ENCODE measurements at places on chromosomes 6 and 20. TPM values are rescaled to one million over a fixed set of nuclear protein-coding genes. Genes with fewer than 3 reads are reported as not detected.

GRCh38 chr20:10090588-10091166, 55.9 kb downstream of the ANKEF1 start:
- no peak for DNase-seq

- peak; percentile 67 for DNase-seq
Measured at GRCh38 chr6:158653577-158654354, 3.9 kb downstream of the SYTL3 start.

- DNase-seq = no peak
Measured at GRCh38 chr20:60132162-60132826, 174.1 kb downstream of the CDH26 start.

DNA sequence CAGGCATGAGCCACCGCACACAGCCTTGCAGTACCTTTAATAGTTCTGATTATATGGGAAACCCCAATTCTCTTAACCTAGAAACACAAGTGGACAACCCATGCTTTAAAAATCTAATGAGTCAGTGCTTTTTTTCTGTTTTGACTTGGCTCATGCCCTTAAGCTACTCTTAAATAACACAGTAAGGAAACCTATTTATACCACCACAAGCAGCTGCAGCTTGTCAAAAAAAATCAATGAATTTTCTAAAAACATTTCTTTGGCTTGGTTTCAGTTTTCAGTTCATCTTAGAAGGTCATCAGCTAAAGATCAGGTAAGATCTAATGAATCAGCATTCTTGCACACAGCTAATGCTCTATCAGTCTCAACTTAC, 124.1 kb upstream of the DST start:
- DNase-seq = no peak

GRCh38 chr6:129498541-129498940, 211.4 kb downstream of the ARHGAP18 start:
- no peak for DNase-seq

GRCh38 chr6:145483191-145483996, 251.9 kb downstream of the EPM2A start:
- DNase-seq = no peak

GRCh38 chr20:16922834-16923233, 174.7 kb downstream of the OTOR start:
- DNase-seq = no peak

DNA sequence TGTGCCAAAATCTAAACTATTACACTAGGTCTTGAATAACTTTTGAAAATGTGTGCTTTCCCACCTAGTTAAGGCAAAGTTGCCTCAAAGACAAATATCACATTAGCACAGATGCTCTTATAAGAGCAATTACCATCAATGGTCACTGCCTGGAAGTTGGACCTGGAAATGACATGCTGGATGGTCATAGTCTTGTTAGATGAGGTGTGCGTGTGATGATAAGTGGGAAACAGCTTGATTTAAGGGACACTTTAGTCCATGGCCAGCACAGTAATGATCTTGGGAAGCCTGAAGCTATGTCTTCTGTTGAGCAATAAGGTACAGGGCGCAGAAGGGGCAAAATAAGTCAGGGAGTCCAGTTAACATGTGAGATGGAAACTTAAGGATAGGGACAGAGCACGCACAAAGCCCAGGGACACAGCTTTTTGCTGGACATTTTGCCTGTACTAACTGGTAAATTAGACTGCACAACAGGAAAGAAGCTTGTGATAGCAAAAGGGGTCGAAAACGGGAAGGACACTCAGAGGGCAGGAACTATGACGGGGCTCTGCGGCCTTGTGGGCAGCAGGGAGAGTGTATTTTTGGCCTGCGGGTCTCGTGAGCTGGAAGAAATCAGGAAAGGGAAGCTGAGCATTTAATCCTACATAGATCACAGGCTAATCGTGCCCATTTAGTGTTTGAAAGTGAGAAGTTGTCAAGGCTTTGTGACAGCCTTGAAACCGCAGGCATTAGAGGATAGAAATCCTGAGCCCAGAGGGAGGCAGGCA, 66.7 kb upstream of the BMP2 start:
- DNase-seq = no peak

DNA sequence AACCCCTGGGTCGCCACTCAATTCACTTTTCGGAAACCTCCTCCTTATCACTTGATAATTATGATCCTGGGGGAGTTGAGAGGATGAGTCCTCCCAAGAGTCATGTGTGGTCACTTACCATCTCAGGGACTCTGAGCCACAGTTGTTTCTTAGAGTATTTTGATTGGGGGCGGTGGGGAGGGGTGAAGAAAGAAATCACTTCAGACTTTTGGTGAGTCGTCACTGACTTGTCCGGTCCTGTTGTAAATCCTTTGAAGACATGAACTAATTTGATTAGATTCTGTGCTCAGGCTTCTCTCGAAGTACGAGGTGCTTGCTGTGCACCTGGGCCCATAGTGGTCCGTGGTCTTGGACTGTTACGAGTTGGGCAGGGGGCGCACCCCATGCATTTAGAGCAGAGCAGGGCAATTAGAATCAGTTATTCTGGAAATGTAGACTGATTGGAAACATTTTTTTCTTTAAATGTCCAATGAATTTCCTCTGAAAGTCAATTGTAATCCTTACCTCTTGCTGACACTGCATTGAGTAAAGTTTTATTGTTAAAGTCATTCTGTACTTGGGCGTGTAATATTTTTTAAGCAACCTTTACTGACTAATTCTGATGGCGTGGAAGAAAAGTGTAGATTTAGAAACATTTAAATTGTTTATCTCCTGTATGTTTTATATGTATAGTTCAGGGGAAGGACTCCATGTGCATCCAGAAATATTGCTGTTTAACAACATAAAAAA, 173.4 kb downstream of the SLC16A10 start:
- DNase-seq = no peak

GRCh38 chr6:45949256-45949655, 66.4 kb downstream of the CLIC5 start:
- no peak for DNase-seq

DNA sequence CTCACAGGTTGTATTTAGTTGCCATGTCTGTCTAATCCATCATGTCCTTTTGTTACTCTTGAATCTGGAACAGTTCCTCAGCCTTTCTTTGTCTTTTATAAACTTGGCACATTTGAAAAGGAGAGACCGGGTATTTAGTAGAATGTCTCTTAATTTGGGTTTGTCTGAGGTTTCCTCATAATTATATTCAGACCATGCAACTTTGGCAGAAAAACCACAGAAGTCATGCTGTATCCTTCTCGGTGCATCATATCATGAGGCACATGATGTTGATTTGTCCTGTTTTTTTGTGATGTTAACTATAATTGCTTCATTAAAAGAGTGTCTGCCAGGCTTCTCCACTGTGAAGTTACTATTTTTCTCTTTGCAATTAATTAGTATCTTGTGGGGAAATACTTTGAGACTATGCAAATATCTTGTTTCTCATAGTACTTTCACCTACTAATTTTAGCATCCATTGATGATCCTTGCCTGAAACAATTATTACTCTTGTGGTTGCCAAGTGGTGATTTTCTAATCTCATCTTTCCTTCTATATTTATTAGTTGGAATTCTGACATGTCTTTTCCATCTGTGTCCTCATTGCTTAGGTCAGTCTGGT, 837.3 kb downstream of the DHX35 start:
- DNase-seq = no peak

DNA sequence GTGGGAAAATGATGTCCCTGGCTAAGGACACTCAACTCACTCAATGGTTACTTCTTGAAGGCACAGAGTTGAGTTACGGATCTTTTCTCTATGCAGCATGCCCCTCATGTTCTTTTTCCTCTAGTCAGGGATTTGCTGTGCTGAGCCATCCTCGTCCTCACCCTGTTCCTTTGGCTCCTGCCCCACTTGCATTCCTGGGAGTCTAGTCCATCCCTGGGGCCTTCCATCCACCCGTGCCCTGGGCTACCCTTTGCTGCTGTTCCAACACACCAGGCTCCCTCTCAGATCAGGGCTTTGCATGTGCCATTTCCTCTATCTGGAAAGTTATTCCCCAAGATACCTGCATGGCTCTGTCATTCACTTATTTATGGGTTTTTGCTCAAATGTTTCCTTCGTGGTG, 13.3 kb upstream of the KCNG1 start:
- DNase-seq = no peak

Gene BRD2
- total RNA-seq = 91.1 TPM

Gene OR2H2
- not detected for total RNA-seq

Gene UST
- 5.3 TPM for total RNA-seq

Measured in right atrium auricular region (tissue), 2 donors.